ENCODE measurements at places on chromosomes 4 and X. TPM values are rescaled to one million over a fixed set of nuclear protein-coding genes. Genes with fewer than 3 reads are reported as not detected.
A peak's percentile ranks its signal among the peaks of the same experiment; 100 is the strongest.

The ARHGAP36 gene
- total RNA-seq = not detected

The CCSER1 gene
- total RNA-seq = 12.3 TPM

The PI4K2B gene
- total RNA-seq = 3.8 TPM

The PAGE2B gene
- total RNA-seq = not detected

The HELT gene
- total RNA-seq = not detected

The VCX gene
- not detected for total RNA-seq

The PIR gene
- 14.8 TPM for total RNA-seq

The TCP11X2 gene
- not detected for total RNA-seq

The GAGE12F gene
- not detected for total RNA-seq

DNA sequence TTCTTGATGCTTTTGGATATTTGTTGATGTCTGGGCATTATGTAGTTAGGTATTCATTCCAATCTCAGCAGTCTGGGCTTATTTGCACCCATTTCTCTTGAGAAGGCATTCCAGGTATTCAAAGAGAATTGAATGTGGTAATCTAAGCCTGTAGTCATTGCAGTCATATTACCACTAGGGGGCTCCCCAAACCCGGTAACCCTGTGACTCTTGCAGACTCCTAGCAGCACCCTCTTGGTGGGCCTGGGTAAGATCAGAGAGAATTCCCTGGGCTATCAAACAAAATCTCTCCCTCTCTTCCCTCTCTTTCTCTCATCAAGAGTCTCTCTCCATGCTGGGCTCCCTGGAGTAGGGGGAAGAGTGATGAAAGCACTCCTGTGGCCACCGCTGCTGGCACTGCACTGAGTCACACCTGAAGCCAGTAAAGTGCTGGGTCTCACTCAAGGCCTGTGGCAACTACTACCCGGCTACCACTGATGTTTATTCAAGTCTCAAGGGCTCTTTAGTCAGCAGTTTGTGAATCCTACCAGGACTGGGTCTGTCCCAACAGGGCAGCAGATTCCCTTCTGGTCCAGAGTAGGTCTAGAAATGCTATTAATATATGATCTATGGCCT is 187.7 kb upstream of the NUDT10 start:
- no peak for DNase-seq

- DNase-seq = no peak
These were observed 5.5 kb upstream of the TRIM75 start for GRCh38 chr4:165048170-165048569.

DNA sequence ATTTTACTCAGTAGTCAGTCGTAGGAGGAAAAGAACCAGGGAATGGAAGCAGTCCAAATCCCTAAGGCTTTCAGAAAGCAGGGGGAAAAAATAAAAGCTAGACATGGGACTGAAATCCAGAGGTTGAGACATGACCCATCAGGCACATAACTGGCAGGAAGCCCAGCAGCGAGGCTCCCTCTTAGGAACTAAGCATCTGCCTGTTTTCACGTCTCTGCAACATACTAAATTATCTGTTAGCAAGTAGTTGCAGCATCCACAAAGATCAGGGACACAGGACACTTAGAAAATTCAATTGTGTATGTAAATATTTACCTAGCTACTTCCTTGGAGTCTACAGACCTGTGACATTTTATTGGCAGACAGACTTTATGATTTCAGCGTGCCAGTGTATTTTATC is 118.0 kb upstream of the EDNRA start:
- DNase-seq = peak; percentile 79

DNA sequence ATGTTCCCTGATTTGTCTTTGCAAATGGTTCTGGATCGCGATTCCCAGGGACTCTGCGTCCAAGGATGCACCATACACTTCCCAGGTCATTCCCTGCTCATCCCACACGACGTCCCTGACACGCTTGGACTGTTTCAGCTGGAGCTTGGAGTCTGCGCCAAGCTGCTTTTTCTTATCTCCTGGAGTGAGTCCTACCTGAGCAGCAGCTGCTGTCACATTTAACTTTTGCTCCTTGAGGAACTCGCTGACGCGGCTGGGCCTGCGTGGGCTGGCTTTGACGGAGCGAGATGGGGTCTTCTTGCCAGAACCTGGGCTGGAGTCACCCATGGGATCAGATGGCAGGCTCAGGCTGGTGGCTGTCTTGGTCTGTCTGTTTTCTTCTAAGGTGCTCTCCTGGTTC is 59.6 kb downstream of the GPRIN3 start:
- DNase-seq = no peak

- DNase-seq = no peak
These were observed 134.9 kb upstream of the GRIA3 start for GRCh38 chrX:123049071-123049625.

- DNase-seq = no peak
These were observed 1413.0 kb downstream of the PCDH7 start for GRCh38 chr4:32133141-32133540.

DNA sequence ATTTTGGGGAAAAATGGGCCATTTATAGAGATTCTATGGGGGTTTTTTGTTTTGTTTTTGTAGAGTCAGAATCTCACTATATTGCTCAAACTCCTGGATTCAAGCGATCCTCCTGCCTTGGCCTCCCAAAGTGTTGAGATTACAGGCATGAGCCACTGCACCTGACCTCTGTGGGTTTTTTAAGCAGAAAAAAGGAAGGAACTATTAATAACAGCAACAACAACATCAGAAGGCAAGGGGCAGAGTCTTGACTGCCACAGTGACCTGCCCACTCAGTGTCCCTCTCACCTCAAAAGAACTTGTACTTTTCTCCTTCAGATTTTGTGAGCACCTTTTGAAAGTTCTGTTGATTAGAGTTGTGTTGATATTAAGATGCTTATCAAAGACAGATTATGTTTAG is 48.1 kb downstream of the FNIP2 start:
- DNase-seq = no peak

- no peak for DNase-seq
These were observed 97.1 kb upstream of the NRK start for GRCh38 chrX:105725228-105725627.

GRCh38 chr4:188032583-188032982 is 37.0 kb downstream of the ZFP42 start:
- DNase-seq = no peak

GRCh38 chrX:68838571-68838910 is 9.7 kb downstream of the EFNB1 start:
- no peak for DNase-seq

GRCh38 chr4:1360423-1361283 is 13.6 kb downstream of the UVSSA start:
- DNase-seq = no peak

DNA sequence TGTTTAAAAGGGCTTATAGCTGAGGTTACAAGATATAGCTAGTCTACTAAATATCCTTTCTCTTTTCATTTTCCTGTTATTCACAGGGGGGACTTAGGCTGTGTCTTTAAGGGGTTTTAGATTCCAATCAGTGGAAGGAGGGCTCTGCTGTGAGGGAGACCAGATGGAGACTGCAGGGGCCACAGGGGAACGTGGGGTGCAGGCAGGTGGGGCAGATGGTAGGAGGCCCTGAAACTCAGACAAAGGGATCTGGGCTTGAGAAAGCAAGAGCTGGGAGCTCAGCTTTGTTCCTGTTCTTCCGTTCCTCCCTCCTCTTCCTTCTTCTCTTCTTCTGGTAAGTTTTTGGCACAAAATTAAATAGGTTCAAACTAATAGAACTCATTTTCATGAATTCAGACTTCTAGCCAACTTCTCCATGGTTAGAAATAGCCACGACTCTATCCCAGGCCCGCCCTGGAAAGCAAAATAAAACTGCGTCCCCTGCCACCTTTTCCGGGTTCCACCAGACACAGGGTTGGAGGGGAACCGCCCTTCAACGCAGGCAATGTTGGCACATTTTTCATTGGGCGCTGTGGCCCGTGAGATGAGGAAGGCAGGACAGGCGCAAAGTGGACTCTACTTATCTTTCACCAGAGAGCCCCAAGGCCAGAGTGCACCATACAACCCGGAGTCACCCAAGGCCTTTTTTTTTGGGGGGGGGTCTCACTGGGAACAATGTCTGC is 3.5 kb upstream of the TMSB4X start:
- DNase-seq = peak; percentile 64

GRCh38 chr4:7326306-7326692 is 108.4 kb downstream of the PSAPL1 start:
- no peak for DNase-seq

DNA sequence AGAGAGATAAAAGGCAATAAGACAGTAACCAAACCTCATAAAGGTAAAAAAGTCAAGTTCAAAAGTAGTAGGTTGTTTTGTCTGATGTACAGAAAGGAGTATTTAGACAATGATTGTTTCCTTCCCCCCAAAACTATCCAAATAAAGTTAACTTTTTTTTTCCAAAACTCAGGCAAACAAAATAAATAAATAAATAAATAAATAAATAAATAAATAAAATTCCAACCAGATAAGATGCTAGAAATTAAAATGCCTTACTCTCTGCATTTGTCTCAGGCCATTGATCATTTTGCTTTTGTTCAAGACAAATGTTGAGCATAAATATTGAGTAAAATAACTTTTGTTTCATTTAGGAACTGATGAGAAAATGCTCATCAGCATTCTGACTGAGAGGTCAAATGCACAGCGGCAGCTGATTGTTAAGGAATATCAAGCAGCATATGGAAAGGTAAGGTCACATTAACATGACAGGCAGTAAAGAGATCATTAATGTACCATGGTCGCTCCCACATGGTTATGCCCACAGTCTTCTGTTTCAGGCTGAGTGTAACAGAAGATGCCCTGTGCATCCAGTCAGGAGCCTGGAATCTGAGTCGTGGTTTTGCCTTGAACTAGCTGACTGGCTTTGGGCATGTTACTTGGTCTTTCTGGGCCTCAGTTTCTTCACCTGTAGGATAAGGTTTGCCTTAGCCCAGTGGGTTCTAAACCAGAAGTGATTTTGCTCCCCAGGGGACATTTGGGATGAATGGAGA is 27.3 kb downstream of the ANXA3 start:
- no peak for DNase-seq

GRCh38 chrX:70262952-70263567 is 3.1 kb upstream of the P2RY4 start:
- DNase-seq = peak; percentile 27

- DNase-seq = no peak
These were observed 11.4 kb upstream of the SLAIN2 start for GRCh38 chr4:48329976-48330375.

- DNase-seq = no peak
These were observed 89.4 kb downstream of the FTHL17 start for GRCh38 chrX:30982467-30982866.

- DNase-seq = no peak
These were observed 647.0 kb upstream of the PCDH7 start for GRCh38 chr4:30073011-30073710.

DNA sequence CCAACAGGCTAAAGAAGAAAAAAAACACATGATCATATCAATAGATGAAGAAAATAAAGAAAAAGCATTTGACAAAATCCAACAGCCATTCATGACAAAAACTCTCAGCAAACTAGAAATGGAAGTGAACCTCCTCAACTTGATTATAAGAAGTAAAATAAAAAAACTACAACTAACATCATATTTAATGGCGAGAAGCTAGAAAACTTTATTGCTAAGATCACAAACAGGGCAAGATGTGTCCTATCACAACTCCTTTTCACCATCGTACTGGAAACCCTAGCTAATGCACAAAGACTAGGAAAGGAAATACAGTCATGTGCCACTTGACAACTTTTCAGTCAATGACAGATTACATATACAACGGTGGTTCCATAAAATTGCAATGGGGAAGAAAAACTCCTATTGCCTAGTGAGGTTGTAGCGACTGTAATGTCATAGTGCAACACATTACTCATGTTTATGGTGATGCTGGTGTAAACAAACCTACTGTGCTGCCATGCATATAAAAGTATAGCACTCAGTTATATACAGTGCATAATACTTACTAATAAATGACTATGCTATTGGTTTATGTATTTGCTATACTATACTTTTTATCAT is 12.1 kb upstream of the MANBA start:
- DNase-seq = no peak

- no peak for DNase-seq
These were observed 33.9 kb downstream of the PDK3 start for GRCh38 chrX:24498975-24499374.

DNA sequence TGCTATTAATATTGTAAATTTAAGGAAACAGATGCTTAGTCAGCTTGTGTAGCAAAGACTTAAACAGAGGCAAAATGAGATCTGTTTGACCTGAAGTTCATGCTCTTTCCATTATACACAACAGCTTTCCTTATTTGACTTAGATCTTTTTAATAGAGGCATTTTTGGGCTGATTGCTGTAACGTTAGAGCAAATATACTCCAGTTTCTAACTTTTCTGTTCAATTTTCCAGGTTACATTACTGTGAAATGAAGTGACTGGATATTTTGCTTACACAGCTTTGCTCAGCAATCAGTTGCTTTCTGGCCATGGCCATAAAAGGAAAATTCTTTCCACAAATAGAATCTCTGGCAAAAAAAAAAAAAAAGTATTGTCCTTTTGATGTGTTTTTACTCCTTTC is 146.2 kb downstream of the PCDH7 start:
- DNase-seq = no peak

GRCh38 chr4:38610966-38611431 is 53.0 kb upstream of the KLF3 start:
- peak; percentile 33 for DNase-seq

DNA sequence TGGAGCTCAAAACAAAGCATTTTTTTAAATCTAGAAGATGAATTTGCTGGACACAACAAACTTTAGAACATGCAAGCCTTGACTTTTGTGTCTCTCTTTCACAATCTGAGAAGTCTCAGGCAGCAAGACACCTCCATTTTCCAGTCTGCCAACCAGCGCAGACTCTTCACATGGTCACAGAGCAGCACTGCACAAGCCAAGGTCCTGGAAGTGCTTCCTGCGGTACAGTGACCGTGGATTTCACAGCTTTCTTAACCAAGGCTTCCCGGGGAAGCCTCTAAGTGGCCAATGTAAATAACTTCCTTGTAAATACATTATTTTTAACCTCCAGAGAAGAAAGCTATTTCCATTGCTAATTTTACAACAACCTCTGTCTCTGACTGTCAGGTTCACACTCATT is 31.2 kb downstream of the ZNF827 start:
- DNase-seq = no peak

GRCh38 chr4:99324361-99324760 is 3.2 kb upstream of the ADH1B start:
- no peak for DNase-seq

GRCh38 chr4:37434469-37434868 is 189.9 kb downstream of the NWD2 start:
- DNase-seq = no peak

Data from left cardiac atrium (tissue), 4 donors.